ENCODE measurements at places on chromosomes 5 and 9.

- no peak for DNase-seq
Observed at GRCh38 chr5:176446884-176447590, 1.1 kb upstream of the FAF2 start.

- DNase-seq, result peak; percentile 78
Observed at GRCh38 chr9:33817327-33818166, 587 bp downstream of the UBE2R2 start.

DNA sequence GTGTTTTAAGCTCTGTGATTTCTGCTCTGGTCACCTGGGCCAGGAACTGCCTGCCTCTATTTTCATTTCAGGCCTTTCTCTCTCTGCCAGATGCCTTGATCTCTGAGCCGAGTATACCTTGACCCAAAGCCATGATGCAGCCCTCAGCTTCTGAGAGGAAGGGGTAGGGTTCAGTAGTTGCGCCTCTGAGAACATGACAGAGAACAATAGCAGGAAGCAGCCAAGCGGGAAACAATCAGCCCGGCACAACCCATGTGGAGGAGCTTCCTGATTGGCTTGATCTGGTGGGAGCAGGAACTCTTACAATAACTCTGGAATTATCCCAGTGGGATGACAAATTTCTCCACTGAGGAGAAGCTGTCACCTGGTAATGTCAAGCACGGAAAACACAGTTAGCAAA lies 127.4 kb downstream of the PALM2AKAP2 start:
- no peak for DNase-seq

- DNase-seq, result no peak
Observed at GRCh38 chr5:175675873-175676272, 18.0 kb downstream of the HRH2 start.

All from fibroblast of skin of scalp (primary cell).